GM12878 (cell line): ENCODE measurements at places on chromosomes 4 and X. TPM values are rescaled to one million over a fixed set of nuclear protein-coding genes. Genes with fewer than 3 reads are reported as not detected.

The EXOC1L gene
- total RNA-seq = not detected in 2 replicates

The NXF2 gene
- not detected in 2 replicates for total RNA-seq

The HSD17B13 gene
- total RNA-seq = not detected in 2 replicates

- no peak for DNase-seq
Measured at GRCh38 chr4:41095192-41095872, 119.0 kb downstream of the APBB2 start.

DNA sequence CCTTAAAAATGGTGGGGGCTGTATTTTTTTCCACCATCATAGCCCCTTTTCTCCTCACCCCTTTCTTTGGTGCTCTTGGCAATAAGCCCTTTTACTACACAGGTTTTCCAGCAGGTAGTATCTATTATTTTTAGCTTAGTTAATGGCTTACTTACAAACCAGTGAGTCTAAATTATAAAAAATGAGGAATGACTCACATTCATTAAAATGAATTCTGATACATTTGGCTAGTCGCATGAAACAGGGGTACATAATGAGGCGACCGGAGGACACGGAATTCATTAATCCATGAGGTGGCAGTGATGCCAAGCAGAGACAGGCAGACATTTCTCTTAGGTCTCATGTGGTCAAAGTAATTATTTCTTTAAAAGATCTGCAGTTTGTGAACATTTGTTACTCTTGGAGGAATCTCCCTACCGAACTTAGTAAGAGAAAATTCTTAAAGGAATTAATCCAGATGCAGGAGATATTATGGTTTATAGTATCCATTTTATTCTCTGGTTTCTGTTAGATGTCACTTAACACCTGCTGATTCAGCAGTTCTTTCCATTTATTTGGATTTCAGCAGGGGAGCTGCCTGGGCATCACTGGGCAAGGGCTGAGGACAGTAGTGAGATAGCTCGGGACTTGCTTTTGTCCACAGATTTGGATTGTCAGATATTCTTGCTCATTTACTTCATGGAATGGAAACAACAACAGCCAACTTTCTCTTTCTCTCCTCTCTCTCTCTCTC, 575.0 kb upstream of the NR3C2 start:
- no peak for DNase-seq
